Muscle of leg (tissue), 16 donors: ENCODE measurements at places on chromosomes 2 and 18. TPM values are rescaled to one million over a fixed set of nuclear protein-coding genes. Genes with fewer than 3 reads are reported as not detected.

The CD8B2 gene
- total RNA-seq, result 0.09 TPM

The TLX2 gene
- not detected for total RNA-seq

The CFAP65 gene
- total RNA-seq, result not detected

GRCh38 chr2:64697297-64698176 lies 43.8 kb upstream of the SERTAD2 start:
- no peak overlapping the region for H3K4me3 ChIP-seq
- peaks cover 11% of the 10 kb centered on the region for H3K4me1 ChIP-seq
- H3K36me3 ChIP-seq, result no peaks in the 10 kb centered on the region
- H3K27me3 ChIP-seq, result no peaks in the 10 kb centered on the region

GRCh38 chr2:121235542-121235941 lies 49.5 kb downstream of the TFCP2L1 start:
- no peak overlapping the region for H3K4me3 ChIP-seq
- H3K36me3 ChIP-seq, result no peaks in the 10 kb centered on the region
- H3K27ac ChIP-seq, result no peak overlapping the region
- peaks cover 6% of the 10 kb centered on the region for H3K4me1 ChIP-seq

GRCh38 chr2:144405982-144406788 lies 113.7 kb downstream of the ZEB2 start:
- H3K27me3 ChIP-seq, result no peaks in the 10 kb centered on the region
- no peak for DNase-seq
- peaks cover 6% of the 10 kb centered on the region for H3K4me1 ChIP-seq
- peak overlapping the region; percentile 77 for H3K27ac ChIP-seq
- no peak overlapping the region for H3K4me3 ChIP-seq

- DNase-seq, result peak; percentile 53
- H3K4me3 ChIP-seq, result peak overlapping the region; percentile 86
- H3K4me1 ChIP-seq, result peaks cover 5% of the 10 kb centered on the region
- H3K36me3 ChIP-seq, result peaks cover 21% of the 10 kb centered on the region
- H3K27me3 ChIP-seq, result no peaks in the 10 kb centered on the region
- H3K27ac ChIP-seq, result peak overlapping the region; percentile 89
These were observed 569 bp downstream of the TMX3 start for GRCh38 chr18:68714366-68714711.

DNA sequence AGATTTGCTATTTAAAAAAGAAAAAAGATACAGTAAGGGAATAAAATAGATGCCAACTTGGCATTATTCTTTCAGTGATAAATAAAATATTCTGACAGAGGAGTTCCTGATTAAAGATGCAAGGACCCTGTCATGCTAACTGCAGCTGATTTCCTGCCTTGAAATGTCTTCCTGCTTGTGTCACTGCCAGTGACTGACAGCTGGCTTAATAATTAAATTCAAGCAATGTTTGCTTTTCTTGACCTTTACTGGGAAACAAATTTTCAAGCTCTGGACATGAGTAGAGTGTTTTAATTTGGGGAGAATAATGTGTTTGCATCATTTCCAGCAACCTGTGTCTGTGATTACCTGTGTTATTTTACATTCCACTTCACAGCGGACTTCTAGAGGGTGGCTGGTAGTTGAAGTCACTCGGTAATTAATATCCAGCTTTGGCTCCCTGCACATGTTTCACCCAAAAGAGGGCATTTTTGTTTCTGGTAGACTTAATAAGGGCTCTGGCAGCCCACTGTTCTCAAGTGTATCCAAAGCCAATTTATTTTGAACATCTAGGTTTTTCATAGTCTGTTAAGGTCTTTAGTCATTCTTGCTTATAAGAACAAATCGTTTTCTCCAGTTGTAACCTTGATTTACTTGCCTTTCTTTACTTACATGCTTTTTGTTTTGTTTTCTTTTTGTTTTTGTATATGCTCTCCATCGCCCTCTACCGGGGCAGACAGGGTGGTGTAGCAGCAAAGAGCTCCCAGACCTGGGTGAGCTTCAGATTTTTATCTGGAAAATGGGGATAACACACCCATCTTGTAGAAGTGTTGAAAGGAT lies 48.5 kb upstream of the PROKR1 start:
- H3K36me3 ChIP-seq, result no peaks in the 10 kb centered on the region
- peak; percentile 43 for DNase-seq
- H3K27me3 ChIP-seq, result no peaks in the 10 kb centered on the region
- H3K4me3 ChIP-seq, result no peak overlapping the region

DNA sequence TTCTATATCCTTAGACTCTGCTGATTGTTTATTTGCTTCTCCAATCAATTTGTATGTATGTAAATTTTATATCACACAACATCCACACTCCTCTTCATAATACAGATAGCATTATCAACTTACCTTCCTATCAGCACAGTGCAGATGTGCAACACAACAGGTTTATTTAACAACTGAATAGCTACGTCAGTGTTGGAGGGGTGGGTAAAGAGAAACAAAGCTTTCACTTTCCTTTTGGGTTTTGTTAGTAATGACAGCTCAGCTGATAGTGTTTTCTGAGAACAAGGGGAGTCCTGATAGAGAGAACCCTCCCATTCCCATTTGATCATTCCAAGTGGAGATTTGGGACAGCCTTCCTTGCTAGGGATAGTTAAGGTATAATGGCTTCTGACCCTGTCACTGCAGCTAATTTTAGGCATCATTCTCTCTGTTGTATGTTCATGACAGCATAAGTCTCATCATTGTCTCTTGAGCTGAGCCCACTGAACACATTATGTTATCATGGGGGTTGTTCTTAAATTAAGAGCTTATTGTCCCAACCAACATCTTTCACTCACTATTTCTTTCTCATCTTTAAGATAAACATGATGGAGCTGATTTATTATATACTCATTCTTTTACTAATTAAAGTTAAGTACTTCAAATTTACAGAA lies 227.7 kb downstream of the GPD2 start:
- no peaks in the 10 kb centered on the region for H3K27me3 ChIP-seq
- no peak overlapping the region for H3K4me3 ChIP-seq
- DNase-seq, result no peak
- no peak overlapping the region for H3K27ac ChIP-seq

GRCh38 chr18:64017870-64018269 lies 48.0 kb downstream of the SERPINB8 start:
- peak; percentile 39 for DNase-seq
- no peak overlapping the region for H3K4me3 ChIP-seq
- H3K27me3 ChIP-seq, result no peaks in the 10 kb centered on the region
- H3K4me1 ChIP-seq, result no peaks in the 10 kb centered on the region
- H3K27ac ChIP-seq, result no peak overlapping the region

DNA sequence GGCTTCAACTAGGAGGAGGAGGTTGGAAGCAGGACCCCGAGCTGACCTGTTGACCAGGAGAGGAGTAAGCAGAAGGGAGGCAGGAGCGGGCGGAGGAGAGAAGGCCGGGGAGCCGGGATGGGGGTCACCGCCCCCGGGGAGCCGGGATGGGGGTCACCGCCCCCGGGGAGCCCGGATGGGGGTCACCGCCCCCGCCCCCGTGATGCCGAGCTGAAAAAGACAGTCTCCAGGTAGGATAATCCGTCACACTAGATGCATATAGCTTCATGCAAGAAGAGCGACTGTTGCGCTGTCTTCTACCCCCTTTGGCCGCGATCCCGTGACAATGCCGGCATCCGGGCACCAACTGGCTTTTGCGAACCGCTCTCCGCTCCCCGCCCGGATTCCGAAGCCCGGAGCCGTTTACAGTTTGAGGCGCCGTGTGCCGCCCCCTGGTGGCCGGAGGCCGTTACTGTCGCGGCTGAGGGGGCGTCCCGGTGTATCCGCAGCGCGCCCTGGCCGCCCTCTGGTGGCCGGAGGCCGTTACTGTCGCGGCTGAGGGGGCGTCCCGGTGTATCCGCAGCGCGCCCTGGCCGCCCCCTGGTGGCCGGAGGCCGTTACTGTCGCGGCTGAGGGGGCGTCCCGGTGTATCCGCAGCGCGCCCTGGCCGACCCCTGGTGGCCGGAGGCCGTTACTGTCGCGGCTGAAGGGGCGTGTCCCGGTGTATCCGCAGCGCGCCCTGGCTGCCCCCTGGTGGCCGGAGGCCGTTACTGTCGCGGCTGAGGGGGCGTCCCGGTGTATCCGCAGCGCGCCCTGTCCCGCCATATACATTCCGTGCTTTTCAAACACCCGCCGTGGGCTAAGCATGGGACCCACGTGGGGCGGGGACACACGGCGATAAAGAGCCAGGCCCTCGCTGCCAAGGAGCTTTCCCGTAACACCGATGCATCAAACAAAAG lies 89.6 kb downstream of the ACTR3 start:
- no peaks in the 10 kb centered on the region for H3K36me3 ChIP-seq
- H3K4me3 ChIP-seq, result no peak overlapping the region
- H3K27me3 ChIP-seq, result no peaks in the 10 kb centered on the region
- no peak overlapping the region for H3K27ac ChIP-seq
- DNase-seq, result no peak

DNA sequence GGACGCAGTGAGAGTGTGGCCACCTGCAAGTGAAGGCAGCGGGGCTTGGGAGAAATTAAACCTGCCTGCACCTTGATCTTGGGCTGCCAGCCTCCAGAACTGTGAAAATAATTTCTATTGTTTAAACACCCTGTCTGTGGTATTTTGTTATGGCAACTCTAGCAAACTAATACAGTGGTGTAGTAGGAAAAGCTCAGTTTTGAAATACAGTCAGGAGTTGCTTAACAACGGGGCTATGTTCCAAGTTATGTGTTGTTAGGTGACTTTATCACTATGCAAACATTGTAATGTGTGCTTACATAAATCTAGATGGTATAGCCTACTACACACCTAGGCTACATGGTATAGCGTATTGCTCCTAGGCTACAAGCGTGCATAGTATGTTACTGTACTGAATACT lies 93.4 kb upstream of the FN1 start:
- no peak for DNase-seq
- no peaks in the 10 kb centered on the region for H3K27me3 ChIP-seq
- peaks cover 5% of the 10 kb centered on the region for H3K4me1 ChIP-seq
- H3K36me3 ChIP-seq, result no peaks in the 10 kb centered on the region

DNA sequence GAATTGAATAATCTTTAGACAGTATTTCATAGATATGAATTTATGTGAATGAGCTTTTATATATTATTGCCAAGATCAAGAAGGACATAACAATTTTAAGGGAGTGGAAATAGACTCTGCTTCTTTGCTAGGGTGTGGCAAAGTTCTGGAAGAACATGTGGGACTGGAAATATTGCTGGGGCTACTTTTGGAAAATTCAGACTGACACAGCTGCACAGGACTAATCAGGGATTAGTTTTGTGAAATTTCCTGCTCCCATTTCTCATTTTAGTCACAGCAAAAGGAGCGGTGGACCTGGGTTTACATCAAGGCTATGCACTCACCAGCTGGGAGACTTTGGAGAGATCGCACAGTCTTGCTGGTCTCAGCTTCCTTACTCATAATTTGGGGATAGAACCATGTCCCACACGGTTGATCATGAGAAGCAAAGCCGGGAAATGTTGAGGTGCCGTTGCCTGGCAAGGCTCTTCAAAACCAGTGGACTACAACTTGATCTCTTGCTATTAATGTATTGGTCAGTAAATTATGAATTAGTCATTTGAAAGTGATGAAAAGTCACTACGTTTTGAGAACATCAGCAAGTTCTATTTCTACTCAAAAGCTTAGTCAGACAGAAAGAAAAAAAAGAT lies 42.4 kb downstream of the IL1RL2 start:
- H3K4me1 ChIP-seq, result peaks cover 29% of the 10 kb centered on the region
- H3K27ac ChIP-seq, result peak overlapping the region; percentile 26
- DNase-seq, result peak; percentile 68
- no peaks in the 10 kb centered on the region for H3K36me3 ChIP-seq
- no peak overlapping the region for H3K4me3 ChIP-seq
- peaks cover 3% of the 10 kb centered on the region for H3K27me3 ChIP-seq
